ENCODE measurements at places on chromosomes 5 and 9.

DNA sequence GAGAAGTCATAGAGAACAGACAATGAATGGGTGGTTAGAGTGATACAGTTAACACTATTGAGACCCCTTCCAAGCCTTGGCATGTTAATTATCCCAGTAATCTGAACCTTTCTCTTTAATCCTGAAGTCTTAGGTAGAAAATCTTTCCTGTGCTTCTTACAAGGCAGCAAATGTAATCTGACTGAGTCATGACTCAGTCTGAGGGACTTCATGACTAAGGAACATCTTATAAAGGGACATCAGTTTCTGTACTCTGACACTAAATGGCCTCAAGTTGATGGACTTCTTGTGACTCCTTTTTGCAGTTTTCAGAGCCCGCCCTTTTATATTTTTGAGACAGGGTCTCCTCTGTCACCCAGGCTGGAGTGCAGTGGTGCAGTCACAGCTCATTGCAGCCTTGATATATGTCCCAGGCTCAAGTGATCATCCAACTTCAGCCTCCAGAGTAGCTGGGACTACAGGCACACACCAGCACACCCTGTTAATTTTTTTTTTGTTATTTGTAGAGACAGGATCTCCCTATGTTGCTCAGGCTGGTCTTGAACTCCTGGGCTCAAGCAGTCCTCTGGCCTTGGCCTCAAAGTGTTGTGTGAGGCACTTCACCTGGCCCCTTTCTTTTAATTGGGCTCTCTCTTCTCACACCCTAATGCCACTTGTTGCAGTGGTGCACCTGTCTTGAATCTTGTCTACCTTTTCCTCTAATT lies 9.5 kb downstream of the EXOSC3 start:
- no peak for DNase-seq

- DNase-seq = no peak
These were observed 47.5 kb downstream of the UIMC1 start for GRCh38 chr5:176959051-176959450.

- DNase-seq = no peak
These were observed 9.6 kb downstream of the EPB41L4B start for GRCh38 chr9:109311286-109311685.

- DNase-seq = no peak
These were observed 113.1 kb downstream of the RXRA start for GRCh38 chr9:134439368-134439784.

GRCh38 chr5:123937230-123937629 lies 425.3 kb downstream of the CSNK1G3 start:
- no peak for DNase-seq

- DNase-seq = peak; percentile 66
These were observed 51.8 kb upstream of the GALNT10 start for GRCh38 chr5:154138701-154139100.

GRCh38 chr9:109887079-109887478 lies 107.1 kb downstream of the PALM2AKAP2 start:
- no peak for DNase-seq

DNA sequence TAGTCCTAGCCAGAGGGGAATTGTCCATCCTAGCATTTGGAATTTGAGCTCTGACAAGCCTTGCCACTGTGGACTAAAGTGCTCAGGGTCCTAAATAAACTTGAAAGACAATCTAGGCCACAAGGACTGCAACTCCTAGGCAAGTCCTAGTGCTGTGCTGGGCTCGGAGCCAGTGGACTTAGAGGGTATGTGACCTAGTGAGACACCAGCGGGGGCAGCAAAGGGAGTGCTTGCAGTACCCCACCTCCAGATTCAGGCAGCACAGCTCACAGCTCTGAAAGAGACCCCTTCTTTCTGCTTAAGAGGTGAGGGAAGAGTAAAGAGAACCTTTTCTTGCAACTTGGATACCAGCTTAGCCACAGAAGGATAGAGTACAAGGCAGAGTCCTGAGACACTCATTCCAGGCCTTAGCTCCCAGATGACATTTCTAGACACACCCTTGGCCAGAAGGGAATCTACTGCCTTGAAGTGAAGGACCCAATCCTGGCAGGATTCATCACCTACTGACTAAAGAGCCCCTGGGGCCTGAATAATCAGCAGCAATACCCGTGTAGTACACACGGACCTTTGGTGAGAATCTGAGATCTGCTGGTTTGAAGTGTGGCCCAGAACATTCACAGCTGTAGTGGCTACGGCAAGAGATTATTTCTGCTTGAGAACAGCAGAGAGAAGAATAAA lies 164.6 kb downstream of the CCDC171 start:
- DNase-seq = no peak

- no peak for DNase-seq
These were observed 473.1 kb downstream of the NR2F1-AS1 start for GRCh38 chr5:93107805-93108520.

DNA sequence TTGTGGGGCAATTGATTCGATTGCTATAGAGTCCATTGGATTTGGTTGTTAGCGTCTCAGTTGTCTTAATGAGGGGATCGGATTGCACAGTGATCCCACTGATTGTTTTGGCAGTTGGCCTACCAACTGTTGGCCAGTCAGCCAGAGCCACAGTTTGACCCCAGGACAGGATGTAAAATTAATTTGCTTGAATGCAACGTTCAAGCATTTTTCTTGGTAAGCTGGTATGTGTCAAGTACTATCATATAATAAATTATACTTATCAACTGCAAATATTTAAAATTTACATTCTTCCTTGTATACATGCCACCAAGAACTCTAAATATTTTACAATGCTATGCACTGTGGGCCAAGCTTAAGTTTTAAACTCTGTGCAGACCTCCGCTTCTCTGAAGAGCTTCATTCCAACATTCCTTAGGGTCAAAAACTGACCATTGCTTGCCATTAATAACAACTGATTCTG lies 80.4 kb upstream of the OSMR start:
- DNase-seq = no peak

DNA sequence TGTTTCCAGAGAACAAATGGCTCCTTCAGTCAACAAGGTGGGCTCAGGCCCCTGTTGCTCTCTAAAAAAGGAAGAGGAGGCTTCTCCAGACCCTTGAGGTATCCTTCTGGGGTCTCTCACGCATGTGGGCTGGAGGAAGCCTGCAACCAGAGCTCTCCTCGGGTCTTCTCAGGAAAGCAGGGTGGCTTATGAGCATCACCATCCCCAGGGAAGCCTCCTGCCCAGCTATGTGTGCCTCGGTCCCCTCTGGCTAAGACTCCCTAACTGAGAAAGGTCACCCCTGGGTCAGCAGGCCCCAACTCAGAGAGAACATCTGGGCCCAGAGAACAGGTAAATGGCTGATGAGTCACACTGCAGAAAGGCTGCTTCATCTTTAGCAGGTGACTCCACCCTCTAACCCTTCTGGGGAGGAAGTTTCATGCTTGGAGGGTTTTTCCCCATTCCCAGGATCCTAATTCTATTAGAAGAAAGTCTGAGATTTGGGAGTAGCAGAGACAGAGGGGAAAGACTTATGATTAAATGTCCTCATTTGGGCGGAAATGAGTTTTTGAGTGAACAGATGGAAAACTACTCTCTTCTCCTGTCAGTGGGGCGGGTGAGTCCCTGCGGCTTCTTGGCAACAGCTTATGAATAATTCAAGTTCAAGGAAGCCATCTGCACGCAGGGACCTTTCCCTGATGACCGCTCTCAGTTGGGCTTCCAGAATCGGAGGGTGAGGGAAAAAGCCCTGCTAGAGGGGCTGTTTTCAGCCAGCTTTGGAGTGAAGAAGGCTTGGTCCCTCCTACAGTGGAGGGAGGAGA lies 41.9 kb downstream of the TGFBI start:
- DNase-seq = no peak

DNA sequence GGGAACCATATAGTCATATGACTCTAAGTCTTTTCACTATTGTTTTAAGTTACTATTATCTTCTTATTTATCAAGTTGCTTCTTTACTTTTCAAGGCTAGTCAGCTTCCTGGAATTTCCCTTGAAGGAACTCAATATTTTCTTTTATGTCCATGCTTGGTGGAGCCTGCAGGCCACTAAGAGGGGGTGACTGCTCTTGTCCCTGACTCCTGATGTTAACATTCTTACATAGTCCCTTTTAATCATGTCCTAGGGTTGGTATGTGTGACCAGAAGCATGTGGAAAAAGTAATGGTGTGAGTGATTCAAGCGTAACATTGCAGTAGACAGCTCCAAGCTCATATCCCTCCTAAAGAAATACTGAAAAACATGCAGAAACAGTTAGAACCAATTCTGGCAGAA lies 1536.2 kb upstream of the CDH9 start:
- DNase-seq = no peak

- no peak for DNase-seq
These were observed 102.3 kb downstream of the GLIS3 start for GRCh38 chr9:4197548-4197947.

- DNase-seq = peak; percentile 72
These were observed 71.5 kb downstream of the PSMB7 start for GRCh38 chr9:124343533-124344290.

- DNase-seq = no peak
These were observed 35.2 kb downstream of the LMNB1 start for GRCh38 chr5:126812199-126812570.

DNA sequence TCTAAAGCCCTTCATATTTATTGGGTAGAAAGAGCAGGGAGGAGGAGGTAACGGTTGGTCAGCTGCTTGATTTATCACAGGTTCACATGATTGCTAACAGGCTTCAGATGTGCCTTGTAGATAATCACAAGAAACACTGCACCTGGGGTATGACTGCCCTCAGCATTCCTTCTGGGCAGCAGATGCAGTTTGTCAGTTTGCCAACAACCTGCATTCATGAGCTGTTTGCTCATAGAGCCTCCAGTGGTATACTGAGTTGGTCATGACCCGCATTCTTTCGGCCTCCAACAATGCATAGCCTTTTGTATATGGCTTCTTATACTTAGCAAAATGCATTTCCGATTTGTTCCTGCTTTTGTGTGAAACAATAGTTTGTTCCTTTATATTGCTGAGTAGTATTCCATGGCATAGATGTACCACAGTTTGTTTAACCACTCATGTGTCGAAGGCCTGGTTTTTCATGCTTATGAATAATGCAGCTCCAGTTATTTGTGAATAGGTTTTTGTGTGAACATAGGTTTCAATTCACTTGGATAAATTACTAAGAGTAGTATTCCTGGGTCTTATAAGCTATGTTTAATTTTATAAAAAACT lies 83.6 kb downstream of the ARHGEF28 start:
- DNase-seq = no peak

DNA sequence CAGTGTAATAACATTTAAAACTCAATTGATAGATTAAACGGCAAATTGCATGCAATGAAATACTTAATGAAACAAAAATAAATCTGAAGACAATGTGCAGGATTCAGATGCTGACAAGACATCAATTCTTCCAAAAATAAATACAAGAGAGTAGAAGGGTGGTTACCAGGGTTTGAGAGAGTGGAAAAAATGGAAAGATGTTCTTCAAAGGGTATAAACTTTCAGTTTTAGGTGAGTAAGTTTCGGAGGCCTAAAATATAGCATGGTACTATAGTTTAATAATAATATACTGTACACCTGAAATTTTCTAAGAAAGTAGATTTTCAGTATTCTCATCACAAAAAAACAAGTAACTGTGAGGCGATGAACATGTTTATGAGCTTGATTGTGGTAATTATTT lies 48.2 kb upstream of the RASEF start:
- no peak for DNase-seq

GRCh38 chr5:77852514-77853352 lies 76.6 kb upstream of the TBCA start:
- peak; percentile 67 for DNase-seq

- no peak for DNase-seq
These were observed 141.1 kb upstream of the TARS1 start for GRCh38 chr5:33299621-33300208.

DNA sequence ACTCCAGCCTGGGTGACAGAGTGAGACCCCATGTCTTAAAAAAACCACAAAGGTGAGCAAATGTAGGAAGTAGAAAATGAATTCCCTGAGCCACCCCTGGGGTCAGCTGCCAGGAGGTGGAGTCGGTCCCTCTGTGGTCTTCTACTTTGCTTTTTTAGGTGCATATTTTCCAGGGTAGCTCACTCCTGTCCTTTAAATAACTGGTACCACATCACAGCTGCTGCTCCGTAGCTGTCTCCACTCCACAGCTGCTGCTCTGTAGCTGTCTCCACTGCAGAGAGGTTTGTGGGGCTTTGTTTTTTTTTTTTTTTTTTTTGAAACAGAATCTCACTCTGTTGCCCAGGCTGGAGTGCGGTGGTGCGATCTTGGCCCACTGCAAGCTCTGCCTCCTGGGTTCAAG lies 8.9 kb downstream of the WDR5 start:
- DNase-seq = no peak

DNA sequence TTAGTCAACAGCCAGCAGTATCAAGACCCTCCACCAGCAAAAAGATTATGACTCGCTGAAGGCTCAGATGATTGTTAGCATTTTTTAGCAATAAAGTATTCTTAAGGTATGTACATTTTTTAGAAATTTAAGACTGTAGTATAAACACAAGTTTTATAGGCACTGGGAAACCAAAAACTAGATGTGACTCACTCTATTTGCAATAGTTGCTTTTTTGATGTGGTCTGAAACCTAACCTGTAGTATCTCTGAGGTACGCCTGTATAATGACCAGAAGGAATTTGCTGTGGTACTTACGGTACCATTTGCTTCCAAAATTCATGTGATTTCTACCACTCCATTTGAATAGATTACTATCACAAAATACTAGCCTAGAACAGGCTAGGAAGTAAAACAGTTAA lies 60.8 kb downstream of the WDR41 start:
- DNase-seq = no peak

GRCh38 chr9:4119778-4120554 lies 179.9 kb downstream of the GLIS3 start:
- DNase-seq = no peak

- no peak for DNase-seq
These were observed 76.6 kb downstream of the CD180 start for GRCh38 chr5:67120032-67120431.

- DNase-seq = no peak
These were observed 17.8 kb downstream of the ATP6V0E1 start for GRCh38 chr5:173001229-173001841.

DNA sequence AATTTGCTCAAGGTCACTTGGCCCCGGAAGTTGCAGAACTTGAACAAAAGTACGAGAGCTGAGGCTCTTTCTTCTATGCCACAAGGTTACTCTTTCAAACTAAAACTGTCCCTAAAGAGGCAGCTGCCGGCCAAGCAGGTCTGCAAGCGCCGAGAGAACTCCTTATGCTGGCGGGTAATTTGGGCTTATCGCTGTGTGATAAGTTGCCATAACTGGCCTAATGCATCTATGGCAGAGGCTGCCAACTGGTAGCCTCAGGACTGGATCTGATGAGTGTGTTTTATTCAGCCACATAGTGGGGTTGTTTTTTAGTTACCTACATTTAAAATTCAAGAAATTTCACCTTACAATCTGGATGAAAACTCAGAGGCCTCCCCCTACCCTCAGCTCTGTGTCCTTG lies 68.1 kb upstream of the SPOCK1 start:
- no peak for DNase-seq

- peak; percentile 69 for DNase-seq
These were observed 59.2 kb downstream of the DAPK1 start for GRCh38 chr9:87556821-87557220.

- DNase-seq = no peak
These were observed 36.9 kb upstream of the ADAMTS16 start for GRCh38 chr5:5103245-5103644.

GRCh38 chr5:148179234-148179824 lies 11.0 kb downstream of the SPINK14 start:
- no peak for DNase-seq

Measured in aorta (tissue), 5 donors.